ENCODE measurements at places on chromosomes 1 and 21.

GRCh38 chr21:45283611-45284455, 3.9 kb downstream of the POFUT2 start:
- no peak for DNase-seq

DNA sequence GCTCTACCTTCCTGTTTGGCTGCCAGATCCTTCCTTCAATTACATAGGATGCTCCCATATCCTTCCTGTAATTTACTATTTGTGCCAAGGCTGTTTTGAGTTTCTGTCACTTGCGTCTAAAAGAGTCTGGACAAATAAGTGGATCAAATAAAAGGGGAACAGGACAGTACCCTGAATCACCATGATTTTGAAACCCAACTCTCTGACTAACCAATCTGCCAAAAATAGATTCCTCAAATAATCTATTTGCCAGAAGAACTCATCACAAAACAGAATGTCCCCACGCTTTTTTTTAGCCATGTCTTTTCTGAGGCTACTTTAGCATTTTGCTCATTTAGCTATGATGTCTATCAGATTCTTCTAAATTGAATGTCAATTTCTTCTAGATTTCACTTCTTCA, 392.6 kb downstream of the NTNG1 start:
- no peak for DNase-seq

DNA sequence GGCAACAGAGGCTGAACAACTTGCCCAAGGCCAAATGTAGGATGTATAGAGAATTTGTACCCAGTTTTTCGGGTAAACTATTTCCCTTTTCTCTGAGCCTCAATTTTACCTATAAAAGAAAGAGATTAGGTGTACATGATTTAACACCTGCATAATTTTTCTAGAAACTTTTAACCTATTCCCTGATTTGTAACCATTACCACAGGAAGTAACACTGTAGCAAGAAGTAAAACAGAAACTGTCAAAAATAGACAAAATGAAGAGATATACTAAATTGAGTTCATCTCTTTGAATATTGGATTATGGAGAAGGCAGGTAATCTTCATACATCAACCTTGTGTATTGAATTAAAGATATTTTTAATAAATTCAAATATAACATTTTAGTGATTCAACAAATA, 136.2 kb downstream of the ZC3H11B start:
- DNase-seq = no peak

GRCh38 chr1:208117409-208117808, 126.8 kb downstream of the PLXNA2 start:
- no peak for DNase-seq

- DNase-seq = no peak
Observed at GRCh38 chr1:16019644-16020277, 1.9 kb upstream of the HSPB7 start.

GRCh38 chr1:36520771-36521420, 38.2 kb upstream of the CSF3R start:
- no peak for DNase-seq

DNA sequence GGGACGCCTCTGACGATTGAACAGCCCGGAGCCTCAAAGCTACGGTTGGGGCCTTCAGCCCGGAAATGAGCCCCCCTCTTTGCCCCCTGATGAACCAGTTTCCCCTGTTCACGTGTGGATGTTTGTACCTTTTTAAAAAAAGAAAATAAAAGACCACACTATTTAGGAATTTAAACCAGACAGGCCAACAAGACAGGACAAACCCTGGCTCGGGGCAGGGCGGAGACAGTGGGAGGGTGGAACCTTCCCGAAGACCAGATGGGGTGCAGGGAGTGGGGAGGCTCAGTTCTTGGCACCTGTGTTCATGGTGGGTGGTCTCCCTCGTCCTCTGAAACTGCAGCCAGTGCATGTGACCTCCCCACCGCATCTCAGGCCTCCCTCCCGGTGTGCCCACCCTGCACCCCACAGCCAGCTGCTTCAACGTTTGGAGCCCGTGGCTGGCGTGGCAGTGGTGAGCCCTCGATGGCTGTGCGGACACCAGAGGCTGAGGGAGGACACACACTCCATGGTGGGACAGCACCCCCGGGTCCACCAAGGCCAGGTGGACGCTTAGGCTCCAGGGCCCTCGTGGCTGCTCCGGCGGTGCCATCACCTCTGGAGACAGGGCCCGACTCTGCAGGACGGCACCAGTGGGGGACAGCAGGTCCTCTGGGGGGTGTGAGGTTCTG, 45.6 kb downstream of the COL18A1 start:
- DNase-seq = no peak

GRCh38 chr1:161954050-161954449, 69.6 kb downstream of the OLFML2B start:
- no peak for DNase-seq

GRCh38 chr1:208781391-208782045, 537.3 kb upstream of the PLXNA2 start:
- no peak for DNase-seq

DNA sequence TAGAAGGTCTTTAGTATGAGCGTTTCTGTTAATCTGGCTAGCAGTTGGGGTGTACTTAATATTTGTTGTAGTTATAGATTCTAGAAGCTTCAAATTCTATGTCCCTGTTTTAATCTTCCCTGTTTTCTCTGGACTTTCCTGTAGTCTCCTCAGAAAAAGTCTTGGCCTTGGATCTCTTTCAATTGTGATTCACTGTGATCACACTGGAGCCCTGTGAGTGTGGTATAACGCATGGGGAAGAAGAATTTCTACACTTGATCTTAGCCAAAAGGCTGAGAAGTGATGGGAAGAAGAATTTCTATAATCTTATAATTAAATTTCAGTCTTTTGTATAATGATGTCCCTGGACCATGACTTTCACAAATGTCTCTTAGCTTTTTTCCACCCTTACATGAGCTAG, 36.7 kb upstream of the COP1 start:
- no peak for DNase-seq

DNA sequence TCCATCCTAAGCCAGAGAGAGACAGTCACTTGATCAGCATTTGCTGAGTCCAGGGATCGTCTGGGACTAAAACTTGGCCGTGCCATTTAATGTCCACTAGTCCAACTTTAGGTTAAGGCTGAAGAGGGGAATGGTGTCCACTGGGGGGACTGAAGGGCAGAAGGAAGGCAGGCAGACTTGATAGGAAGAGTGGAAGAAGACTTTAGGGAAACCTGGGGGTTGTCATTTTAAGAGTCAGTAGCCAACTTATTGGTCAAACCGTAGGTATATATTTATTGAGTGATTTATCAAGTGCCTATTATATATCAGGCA, 1.3 kb upstream of the LMOD1 start:
- DNase-seq = no peak

GRCh38 chr1:163777205-163777604, 455.5 kb downstream of the NUF2 start:
- no peak for DNase-seq

DNA sequence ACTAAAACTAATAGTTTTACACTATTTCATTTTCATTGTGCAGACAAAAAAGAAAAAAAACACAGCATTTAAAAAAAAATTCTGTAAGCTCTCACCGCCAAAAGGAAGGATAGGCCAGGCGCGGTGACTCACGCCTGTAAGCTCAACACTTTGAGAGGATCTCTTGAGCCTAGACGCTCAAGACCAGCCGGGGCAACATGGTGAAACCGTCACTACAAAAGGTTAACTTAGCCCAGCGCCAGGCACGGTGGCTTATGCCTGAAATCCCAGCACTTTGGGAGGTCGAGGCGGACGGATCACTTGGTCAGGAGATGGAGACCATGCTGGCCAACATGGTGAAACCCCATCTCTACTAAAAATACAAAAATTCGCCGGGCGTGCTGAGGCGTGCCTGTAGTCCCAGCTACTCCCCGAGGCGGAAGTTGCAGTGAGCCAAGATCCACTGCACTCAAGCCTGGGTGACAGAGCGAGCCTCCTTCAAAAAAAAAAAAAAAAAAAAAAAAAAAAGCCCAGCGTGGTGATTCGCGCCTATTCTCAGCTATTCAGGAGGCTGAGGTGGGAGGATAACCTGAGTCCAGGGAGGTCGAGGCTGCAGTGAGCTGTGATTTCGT, 14.3 kb upstream of the SPEN start:
- DNase-seq = peak; percentile 92

GRCh38 chr1:72564749-72565148, 282.4 kb upstream of the NEGR1 start:
- no peak for DNase-seq

DNA sequence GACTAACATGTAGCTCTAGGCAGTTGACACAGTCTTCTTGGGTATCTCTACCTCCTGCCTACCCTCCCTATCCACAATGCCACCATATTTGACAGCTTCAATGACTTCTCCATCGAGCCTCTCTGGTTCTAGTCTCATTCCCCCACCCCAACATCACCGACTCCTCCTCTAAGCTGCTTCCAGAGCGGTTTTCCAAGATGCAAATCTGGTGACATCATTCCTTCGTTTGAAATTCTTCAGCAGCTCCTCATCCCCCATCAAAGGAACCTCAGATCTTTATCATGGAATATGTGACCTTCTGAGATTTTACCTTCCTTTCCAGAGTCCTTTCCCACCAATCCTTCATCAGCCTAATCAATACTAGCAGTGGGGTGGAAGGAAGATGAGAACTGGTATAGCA, 352.4 kb upstream of the RUNX1 start:
- DNase-seq = no peak

DNA sequence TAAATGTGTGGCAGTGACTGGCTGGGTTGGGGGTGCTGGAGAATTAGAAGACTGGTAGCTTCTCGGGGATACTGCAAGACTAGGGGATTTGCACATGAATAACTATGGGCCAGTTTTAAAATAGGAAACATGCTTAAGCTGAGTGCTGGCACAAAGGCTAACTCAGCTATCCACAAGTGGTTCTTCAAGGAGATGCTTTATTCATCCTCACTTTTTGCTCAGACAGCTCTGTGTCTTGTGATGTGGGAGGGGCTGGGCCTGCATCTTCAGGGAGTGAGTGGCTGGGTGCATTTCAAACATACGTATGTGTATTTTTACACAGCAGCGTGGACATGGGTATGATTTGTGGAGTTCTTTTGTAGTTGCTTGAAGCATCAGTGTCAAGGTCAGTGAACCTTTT, 2.3 kb downstream of the COQ8A start:
- DNase-seq = no peak

DNA sequence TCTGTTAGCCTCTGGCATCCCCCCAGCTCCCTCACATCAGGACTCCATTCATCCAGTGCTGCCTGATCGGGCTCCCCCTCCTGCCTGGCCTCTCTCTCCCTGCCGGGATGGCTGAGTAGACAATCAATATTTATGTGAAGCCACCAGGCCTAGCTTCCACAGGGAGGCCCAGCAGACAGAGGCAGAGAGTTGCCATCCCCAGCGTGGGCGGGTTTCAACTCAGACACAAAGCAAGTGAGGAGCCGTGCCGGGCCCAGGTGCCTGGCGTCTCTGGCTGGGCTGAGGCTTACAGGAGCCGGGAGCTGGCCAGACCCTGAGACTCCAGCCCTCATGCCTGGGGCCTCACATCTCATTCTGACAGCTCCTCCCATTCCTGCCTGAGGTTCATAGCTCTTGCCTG, 34.5 kb upstream of the ATP2B4 start:
- no peak for DNase-seq

- DNase-seq = peak; percentile 97
Observed at GRCh38 chr1:248873993-248874533, 15.2 kb upstream of the ZNF692 start.

- no peak for DNase-seq
Observed at GRCh38 chr1:115251340-115251748, 86.7 kb downstream of the NGF start.

DNA sequence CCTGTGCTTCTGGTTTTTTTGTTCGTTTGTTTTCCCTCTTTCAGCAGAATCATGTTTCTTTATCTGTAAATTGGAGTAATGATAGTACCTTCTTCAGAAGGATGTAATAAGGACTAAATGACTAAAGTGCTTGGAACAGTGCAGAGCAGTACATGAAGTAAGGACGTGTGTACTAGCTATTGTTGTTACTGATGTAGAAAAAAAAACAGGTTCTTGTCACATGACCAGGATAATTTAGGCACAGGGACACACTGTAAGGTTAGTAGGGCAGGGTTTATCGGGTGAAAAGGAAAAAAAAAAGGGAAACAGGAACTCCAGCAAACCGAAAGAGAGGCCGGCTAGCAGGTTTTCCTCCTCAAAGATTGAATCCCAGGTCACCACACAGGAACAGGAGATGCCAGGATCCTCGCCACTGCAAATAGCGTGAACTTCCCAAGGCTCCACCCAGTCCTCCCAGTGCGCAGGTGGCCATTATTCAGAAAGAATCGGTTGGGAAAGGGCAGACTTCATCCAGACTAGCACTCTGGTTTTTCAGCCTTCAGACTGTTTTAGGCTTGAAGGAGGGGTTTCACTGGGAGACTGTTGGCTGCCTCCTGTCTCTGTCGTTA, 63.8 kb upstream of the PRRC2C start:
- no peak for DNase-seq

- no peak for DNase-seq
Observed at GRCh38 chr1:12201352-12202189, 28.3 kb upstream of the VPS13D start.

DNA sequence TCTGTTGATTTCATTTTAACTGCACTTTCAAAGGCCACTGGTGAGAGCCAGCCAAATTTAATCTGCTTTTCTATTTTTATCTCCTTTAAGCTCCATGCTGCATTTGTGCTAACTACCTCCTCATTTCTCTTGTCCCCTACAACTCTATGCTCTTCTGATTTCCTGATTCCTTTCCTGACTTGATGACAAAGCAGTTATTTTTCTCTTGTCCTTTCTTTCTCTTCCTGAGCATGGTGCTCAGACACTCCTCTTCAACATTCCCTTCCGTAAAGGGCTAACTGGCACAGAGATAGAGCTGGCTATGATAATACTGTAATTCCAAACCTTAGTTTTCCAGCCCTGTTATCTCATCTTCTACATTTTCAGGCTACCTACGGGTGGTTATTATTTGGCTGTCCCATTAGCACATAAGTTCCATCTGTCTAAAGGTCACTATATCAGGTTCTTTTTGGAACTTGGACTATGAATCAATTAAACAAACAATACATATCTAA, 6.8 kb upstream of the BCAS2 start:
- no peak for DNase-seq

Data from MCF 10A (cell line).